Stimulated activated memory B cell treated with anti-CD40 and anti-IgM and Interleukin-4, amounts not matched to agents 10 μg/mL and 1 μg/mL and 100 μg/mL, for 72 hours (primary cell): ENCODE measurements at places on chromosomes 6 and 20.

- ATAC-seq: no peak
Observed at GRCh38 chr20:51360451-51361201, 181.9 kb downstream of the NFATC2 start.

DNA sequence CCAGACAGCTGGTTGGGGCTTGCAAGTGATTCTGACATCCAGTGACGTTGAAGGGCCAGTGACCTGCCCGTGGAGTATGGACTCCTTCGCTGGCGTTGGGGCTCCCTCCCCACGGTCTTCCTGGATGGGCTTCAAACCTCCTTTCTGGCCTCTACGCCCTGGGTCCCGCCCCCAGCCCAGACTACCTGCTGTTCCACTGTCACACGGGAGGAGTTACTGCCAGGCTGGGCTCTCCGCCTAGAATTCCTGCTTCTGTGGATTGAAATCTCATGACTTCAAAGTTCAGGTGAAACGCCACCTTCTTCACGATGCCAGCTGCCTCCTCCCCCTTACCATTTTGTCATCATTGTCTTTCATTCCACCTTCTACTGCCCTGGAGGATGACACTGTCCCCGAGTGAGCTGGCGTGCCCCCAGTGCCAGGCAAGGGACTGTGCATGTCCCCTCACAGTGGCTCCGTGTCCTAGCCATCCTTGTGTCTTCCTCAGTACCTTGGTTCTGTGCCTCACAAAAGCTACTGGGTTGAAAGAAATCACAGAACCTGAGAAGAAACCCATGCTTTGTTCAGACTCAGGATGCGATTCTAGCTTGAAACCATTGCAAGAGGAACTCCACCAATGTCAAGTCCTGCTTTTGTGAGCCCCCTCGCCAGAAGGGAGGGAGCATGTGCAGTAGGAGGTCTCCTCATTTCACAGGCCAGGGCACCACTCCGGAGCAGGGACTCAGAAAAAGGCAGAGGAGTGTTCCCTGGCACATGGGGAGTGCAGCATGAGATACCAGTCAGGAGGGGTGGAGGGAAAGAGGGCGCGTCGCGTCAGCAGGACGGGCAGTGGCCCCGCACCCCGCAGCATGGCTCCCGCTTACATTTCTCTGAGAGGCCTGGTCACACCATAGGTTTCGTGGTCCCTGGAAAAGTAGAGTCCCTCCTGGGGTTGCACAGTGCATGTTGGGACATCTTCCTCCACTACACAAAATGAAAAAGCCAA is 11.0 kb upstream of the IRF4 start:
- no peak for ATAC-seq

DNA sequence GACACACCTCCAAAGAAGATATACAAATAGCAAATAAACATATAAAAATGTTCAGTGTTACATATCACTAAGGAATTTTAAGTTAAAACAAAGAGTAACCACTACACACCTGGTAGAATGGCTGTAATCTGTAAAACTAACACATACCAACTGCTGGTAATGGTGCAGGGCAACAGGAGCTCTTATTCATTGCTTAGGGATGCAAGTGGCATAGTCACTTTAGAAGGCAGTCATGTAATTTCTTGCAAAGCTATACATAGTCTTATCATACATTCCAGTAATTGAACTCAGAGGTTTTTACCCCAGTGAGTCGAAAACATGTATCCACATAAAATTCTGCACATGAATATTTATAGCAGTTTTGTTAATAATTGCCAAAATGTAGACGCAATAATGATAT is 906.8 kb upstream of the CITED2 start:
- no peak for ATAC-seq

DNA sequence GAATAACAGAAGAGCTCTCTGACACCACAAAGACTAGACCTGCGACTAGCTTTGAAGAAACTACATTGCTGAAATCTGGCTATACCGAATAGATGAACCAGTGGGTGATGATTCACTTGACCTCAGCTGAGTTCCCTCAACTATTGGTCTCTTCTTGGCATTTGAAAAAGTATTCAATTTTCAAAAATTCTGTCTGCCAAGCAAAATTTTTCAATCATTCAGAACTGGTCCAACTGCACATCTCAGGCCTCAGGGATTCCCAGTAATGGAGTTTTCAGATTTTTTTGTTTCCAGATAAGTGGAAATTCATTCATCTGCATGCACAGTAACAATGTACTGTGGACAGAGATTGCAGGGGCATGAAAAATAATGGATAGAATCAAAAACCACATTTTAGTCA is 121.4 kb upstream of the NAA20 start:
- no peak for ATAC-seq

DNA sequence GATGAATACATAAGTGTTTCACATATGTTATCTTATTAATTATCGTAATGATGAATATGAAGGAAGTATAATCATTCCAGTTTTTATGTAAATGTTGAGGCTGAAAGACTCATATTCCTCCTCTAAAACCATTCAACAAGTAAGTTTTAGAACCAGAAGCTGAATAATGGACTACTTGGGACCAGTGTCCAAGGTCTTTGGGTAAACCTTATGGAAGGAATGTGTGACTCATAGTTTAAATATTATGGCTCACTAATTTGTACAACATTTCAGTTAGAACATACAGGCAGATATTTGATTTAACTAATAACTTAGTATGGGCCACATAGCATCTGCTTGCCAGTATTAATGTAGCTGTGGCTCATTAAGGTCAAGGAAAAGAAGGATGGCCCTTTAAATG is 209.6 kb downstream of the TFAP2B start:
- no peak for ATAC-seq

- no peak for ATAC-seq
Observed at GRCh38 chr6:140897349-140897748, 1235.4 kb upstream of the GJE1 start.

- ATAC-seq: no peak
Observed at GRCh38 chr6:142561511-142562265, 259.9 kb downstream of the ADGRG6 start.

DNA sequence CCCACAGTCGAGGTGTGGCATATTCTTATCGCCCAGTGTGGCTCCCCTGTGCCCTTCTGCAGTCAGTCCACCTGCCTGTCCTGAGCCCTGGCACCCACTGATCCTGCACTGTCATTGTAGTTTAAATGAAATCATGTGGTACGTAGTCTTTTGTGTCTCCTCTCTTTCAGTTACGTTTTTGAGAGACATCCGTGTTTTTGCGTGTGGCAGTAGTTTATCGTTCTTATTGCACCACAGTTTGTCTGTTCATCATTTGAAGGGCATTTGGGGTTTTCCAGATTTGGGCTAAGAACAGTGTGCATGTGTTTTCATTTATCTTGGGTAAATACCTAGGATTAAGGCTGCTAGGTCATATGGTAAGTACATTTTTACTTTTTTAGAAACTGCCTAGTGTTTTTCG is 49.3 kb downstream of the SPATA2 start:
- ATAC-seq: no peak

- ATAC-seq: no peak
Observed at GRCh38 chr6:136923116-136923953, 1.2 kb downstream of the SLC35D3 start.

- ATAC-seq: no peak
Observed at GRCh38 chr20:50957276-50957675, 1.1 kb downstream of the DPM1 start.

DNA sequence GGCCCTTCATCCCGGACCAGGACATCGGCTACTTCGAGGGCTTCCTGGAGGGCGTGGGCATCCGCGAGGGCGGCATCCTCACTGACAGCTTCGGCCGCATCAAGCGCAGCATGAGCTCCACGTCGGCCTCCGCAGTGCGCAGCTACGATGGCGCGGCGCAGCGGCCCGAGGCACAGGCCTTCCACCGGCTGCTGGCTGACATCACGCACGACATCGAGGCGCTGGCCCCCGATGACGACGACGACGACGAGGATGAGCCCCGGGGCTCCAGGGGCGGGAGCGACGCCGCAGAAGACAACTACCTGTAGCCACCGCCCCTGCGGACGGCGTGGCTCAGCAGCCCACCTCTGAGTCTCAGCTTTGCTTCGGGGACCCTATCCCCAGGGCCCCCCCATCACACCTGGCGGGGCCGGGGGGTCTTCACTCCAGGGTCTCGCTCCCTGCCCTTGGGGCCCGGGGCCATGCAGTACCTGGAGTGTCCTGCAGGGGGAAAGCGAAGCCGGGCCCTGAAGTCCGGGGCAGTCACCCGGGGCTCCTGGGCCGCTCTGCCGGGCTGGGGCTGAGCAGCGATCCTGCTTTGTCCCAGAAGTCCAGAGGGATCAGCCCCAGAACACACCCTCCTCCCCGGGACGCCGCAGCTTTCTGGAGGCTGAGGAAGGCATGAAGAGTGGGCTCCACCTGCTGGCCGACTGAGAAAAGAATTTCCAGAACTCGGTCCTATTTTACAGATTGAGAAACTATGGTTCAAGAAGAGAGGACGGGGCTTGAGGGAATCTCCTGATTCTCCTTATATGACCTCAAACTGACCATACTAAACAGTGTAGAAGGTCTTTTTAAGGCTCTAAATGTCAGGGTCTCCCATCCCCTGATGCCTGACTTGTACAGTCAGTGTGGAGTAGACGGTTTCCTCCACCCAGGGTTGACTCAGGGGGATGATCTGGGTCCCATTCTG is 20.8 kb upstream of the HCK start:
- ATAC-seq: peak; percentile 69

DNA sequence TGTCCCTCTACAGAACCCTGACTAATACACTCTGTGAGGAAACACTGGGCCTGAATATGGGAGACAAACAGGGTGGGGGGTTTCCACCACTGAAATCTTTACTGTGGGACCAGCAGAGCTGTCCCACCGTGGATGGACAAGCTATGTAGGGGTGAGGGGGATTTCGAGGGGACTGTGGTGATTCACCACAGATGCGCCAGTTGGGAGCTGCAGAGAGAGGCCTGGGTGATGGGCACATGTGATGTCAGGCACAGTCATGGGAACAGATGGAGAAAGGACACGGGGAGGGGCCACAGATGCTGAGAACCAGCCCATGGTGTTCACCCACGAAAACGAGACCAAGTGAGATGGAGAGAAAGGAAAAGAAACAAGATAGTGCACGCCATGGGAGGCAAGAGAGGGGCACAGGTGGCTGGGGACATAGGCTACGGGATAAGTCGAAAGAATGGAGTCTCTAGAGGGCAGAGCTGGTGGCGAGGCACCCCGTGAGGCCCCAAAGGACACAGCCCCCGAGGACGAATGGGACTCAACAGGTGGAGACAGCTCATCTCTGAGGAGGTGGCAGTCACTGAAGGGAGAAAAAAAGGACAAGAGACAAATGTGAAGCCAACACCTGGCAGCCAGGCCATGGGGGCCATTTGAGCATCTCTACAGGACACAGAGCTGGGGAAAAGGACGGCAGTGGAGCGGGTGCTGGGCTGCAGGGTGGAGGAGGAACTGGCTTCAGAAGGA is 10.5 kb upstream of the RAMACL start:
- no peak for ATAC-seq

GRCh38 chr6:154932515-154933027 is 62.5 kb upstream of the TIAM2 start:
- ATAC-seq: no peak

DNA sequence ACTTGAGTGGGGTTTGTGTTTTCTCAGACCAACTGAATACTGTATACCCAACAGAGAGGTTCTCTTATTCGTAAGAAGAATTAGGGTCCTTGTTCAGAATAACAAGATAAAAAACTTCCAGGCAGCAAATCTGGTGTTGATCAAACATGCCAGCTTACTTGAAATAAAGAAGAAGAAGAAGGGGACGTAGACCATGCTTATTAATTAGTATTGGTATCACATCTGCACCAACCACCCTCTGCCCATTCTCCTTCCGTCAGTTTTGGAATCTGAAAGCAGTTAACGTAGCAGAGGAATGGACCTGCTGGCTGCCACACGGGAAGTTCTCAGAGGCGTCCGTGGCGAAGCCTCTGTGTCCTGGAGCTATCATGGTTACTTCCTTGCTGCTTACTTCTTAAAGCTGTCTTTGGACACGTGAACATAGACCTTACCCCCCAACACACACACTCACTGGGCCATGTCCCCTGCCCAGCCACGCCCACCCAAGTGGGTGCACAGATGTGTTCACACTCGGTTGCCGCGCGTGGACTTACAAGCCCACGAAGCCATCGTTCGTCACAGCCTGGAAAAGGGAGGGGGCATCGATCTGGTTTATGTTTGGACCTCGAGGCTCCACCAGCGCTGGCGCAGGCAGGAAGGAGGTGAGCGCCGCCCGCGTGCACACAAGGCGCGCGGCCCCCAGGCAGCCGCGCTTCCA is 4.1 kb upstream of the DLL1 start:
- no peak for ATAC-seq

GRCh38 chr6:170129691-170130171 is 161.1 kb downstream of the DLL1 start:
- no peak for ATAC-seq

GRCh38 chr20:63737945-63738686 is 1.5 kb upstream of the SLC2A4RG start:
- ATAC-seq: no peak

DNA sequence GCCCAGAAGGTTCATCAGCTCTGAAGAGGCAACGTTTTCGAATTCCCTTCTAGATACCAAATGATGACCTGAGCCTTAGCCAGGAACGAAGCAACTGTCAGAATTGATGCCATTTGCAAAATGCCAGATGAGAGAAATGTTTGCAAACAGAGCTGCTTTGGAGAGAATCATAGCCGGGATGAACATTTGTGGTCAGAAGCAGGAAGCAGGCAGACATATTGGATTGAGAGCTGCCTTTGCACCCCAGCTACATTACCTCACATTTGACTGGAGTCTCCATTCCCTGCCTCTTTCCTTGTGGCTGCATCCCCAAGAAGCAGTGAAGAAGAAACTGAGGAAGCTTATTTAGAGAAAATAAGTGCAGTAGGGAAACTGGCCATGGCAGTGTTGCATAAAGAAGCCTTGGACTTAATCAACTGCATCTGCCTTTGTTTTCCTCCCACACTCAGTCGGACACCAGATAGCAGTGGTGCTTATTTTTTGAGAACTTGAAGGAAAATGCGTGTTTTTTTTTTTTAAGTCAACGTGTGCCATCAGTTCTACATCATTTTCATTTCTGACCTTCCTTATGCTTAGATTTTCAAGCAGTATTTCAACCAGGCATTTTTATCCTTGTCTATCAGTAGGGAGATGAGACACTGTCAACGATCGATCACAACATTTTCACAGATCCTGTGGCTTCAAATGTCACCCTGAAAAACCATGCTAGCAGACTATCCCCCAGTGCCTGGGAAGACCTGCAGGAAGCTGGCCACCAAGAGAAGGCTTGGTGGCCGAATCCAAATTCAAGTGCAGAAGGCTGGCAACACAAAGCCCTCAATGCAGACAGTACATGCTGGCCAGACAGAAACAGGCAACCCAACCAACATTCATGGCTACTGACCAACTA is 541.2 kb upstream of the JARID2 start:
- ATAC-seq: no peak
